ENCODE measurements at places on chromosomes 11 and 22. TPM values are rescaled to one million over a fixed set of nuclear protein-coding genes. Genes with fewer than 3 reads are reported as not detected.

C22orf23 gene
- total RNA-seq = 0.66 TPM

OR52A1 gene
- not detected for total RNA-seq

SHISAL1 gene
- 2.5 TPM for total RNA-seq

TMPRSS4 gene
- total RNA-seq = not detected

DYNC2H1 gene
- total RNA-seq = 44.0 TPM
